ENCODE measurements at places on chromosomes 16 and 17.

DNA sequence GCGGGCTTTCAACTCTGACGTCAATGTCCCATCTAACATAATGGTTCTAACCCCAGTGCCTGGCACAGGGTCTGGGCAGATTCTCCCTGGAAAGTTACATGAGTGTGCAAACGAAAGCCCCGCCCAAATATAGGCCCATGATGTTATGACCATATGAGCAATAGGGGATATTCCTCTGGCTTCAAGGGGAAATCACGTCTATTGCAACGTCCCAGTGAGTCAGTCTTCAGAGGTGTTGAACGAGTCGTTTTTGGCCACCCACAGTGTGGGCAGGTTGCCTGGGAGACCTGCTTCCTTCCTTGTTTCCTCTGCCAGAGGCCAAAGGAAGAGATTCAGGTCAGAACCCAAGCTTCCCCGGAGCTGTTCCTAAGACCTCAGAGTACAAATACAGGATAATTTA lies 30.3 kb downstream of the PIK3R5 start:
- peak; percentile 32 for DNase-seq

GRCh38 chr16:81611721-81612120 lies 167.1 kb downstream of the CMIP start:
- no peak for DNase-seq

- DNase-seq = no peak
Observed at GRCh38 chr17:38324141-38324697, 19.5 kb downstream of the GPR179 start.

- DNase-seq = no peak
Observed at GRCh38 chr17:44374306-44375195, 10.9 kb upstream of the FAM171A2 start.

DNA sequence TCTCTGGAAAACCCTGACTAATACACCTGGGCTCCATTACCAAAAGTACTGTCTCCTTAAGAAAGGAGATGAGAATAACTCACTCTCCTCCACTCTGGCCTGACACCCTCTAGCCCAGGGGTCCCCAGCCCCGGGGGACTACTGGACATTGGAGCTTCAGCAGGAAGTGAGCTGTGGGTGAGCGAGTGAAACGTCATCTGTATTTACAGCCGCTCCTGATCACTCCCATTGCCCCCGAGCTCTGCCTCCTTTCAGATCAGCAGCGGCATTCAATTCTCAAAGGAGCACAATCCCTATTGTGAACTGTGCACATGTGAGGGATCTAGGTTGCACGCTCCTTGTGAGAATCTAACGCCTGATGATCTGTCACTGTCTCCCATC lies 126.3 kb upstream of the TNRC6C start:
- DNase-seq = no peak

GRCh38 chr16:79535130-79535529 lies 65.4 kb downstream of the MAF start:
- DNase-seq = no peak

GRCh38 chr17:48479014-48479402 lies 49.0 kb upstream of the SKAP1 start:
- DNase-seq = no peak

- no peak for DNase-seq
Observed at GRCh38 chr17:33992113-33992512, 263.0 kb upstream of the CCL2 start.

DNA sequence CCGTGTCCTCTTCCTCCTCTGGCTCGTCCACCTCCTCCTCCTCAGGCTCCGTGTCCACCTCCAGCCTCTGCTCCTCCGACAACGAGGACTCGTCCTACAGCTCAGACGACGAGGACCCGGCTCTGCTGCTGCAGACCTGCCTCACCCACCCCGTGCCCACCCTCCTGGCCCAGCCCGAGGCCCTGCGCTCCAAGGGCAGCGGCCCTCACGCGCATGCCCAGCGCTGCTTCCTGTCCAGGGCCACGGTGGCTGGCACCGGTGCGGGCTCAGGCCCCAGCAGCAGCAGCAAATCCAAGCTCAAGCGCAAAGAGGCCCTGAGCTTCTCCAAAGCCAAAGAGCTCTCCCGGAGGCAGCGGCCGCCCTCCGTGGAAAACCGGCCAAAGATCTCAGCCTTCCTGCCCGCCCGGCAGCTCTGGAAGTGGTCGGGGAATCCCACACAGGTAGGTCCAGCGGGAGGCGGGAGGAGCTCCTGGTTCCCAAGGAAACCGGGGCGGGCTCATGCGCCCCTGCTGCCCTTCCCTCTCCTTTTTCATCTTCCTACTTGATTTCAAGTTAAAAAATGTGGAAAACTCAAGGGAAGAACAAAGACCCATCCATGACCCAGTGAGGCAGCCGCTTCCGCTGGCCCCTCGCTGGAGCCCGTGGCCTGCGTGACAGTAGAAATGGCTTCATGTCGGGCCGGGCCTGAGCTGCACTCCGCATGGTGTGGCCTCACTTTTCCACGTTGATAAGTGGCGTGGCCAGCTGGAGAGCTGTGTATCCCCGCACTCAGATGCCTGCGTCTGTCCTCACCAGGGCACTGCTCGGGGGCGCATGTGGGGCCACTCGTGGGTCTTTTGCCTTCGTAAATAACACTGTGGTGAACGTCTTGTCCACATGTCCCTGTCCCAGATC lies 50.7 kb downstream of the ACTG1 start:
- DNase-seq = no peak

GRCh38 chr17:45103269-45103795 lies 29.0 kb downstream of the PLCD3 start:
- DNase-seq = no peak

DNA sequence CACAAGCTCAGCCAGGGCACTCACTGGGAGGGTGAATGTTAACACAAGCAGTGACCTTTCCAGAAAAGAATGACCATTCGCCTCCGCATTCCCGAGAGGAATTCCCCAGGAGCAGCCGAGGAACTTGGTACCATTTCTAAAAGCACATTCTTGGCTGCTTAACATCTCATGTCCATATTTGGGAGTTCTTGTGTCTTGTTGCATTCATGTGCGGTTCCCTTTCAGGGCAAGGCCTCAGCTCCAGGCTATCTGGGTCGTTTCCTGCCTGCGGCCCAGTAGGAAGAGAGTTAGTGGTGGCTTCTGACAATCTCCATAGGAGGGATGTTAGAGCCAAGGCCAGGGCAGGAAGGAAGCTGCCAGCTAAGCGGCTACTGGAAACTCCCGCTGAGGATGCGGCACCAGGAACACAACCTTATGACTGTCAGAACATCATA lies 27.8 kb upstream of the MEAK7 start:
- DNase-seq = peak; percentile 88

- no peak for DNase-seq
Observed at GRCh38 chr16:48352648-48353390, 32.4 kb downstream of the SIAH1 start.
